Eye (tissue), 1 donor: ENCODE measurements at places on chromosomes 6 and 20.

- DNase-seq = peak; percentile 25
Observed at GRCh38 chr6:110541701-110542309, 65.4 kb upstream of the SLC22A16 start.

GRCh38 chr6:99236010-99236409 lies 113.5 kb downstream of the FAXC start:
- no peak for DNase-seq

DNA sequence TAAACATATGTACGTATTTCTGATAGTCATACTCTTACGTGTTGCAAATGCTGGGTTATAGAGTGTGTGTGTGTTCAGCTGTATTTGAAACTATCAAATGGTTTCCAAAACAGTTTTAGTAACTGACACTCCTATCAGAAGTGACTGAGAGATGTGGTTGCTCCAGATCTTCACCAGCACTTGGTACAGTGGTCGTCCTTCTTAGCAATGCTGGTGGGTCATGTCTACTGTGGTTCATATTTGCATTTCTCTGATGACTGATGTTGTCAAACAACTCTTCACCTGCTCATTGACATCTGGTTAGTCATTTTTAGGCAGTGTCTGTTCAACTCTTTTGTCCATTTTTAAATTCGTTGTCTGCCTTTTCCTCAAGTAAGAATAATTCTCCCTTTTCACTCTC lies 259.3 kb downstream of the KIF16B start:
- no peak for DNase-seq

GRCh38 chr20:9329355-9330101 lies 184.9 kb upstream of the LAMP5 start:
- no peak for DNase-seq

DNA sequence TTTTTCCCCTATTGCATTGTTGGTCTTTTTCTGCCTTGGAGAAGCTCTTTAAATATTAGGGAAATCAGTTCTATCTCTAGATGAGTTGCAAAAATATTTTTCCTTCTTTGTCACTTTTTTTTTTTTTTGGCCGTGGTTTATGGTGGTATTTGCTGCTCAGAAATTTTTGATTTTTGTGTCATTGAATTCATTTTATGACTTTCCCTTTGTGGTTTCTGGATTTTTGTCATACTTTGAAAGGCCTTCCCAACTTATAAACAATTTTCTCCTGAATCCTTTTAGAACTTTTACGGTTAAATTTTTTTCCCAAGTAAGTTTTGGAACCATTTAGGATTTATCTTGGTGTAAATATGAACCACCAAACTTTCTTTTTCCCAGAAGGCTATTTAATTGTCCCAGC lies 145.6 kb downstream of the GJA10 start:
- DNase-seq = no peak

GRCh38 chr6:20137837-20138236 lies 74.4 kb downstream of the MBOAT1 start:
- no peak for DNase-seq

- no peak for DNase-seq
Observed at GRCh38 chr20:5606350-5606749, 143.9 kb upstream of the SHLD1 start.

DNA sequence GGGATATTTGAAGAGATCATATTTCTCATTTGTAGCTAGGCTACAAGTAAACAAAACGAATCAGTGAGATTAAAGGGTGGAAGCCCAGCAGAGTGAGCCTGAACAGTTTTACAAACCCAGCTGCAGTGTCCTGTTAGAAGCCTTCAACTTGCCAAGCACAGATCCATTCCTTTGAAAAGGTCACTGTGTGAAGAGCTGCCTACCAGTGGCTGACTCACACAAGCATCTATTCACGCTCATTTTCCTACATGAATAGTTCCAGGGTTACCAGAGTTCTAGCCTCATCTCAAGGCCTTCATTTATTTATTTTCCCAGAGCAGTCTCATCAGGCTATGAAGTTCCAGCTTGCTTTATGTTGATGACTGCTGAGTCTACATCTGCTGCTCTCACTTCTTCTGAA lies 25.7 kb upstream of the MLIP start:
- DNase-seq = no peak

DNA sequence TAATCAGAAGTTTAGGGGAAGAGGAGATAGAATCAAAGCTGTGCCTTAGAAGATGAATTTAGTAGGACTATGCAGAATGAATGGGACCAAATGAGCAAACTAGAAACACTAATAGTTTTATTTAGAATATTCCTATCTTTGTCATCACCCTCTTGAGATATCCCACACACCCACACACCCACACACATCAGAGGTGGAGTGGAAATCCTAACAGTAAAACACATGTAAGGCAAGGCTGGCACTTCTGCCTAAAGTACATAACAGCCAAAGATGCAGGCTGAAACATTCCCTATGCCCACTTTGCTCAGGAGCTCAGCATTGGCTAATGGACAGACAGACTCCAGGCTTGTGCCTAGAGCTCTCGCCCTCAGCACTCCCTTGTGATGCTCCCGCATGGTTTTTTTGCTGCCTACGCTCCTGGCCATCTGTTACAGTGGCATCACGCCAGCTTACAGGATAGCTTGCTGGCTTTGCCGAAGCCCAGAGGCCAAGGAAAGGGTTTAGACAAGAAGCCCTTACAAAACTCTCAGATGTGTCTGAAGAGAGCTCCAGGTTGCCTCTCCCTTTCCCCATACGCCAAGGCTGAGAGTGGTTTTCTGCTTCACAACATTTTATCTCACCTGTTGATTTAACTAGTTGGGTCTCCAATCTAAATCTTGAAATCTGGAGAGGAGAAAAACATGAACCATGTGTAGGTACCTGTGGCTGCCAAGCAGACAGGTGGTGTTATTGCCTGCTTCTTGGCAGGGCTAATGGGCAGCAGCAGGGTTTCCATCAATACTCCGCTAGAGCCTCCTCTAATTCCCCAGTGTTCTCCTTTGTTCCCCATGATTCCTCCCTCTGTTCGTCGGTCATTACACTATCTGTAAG lies 282.6 kb upstream of the ID4 start:
- no peak for DNase-seq

DNA sequence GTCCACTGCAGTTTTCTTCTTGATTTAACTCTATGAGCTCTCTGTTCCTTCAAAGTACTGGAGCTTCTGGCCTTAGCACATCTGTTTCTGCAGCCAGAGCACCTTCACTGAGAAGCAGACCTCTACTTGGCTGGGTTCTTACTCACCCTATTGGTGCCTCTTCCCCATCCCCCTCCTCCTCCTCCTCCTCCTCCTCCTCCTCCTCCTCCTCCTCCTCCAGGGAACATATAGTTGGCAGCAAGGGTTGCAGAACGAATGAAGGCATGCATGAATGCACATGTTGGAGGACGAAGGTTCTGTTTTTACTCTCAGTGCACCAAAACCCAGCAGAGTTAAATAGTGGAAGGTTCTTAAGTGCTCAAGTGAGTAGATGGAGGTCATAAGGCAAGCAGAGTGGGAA lies 141.0 kb upstream of the ESR1 start:
- no peak for DNase-seq

DNA sequence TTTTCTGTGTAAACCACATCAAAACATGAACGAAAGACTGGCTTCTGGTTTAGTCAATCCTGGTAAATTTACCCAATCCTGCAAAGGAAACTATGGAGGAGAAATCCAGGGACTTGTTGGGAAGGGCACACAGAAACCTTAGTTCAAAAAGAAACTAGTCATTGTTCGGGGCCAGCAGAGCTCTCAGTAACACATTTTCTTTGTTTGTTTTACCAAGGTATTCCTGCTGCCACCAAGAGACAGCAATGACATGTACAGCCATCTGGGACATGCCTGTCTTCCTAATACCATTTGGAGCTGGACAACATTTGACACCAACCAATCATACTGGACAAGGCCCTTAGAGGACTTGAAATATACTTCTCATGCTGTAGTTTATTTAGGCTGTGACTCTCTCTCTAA lies 8.3 kb downstream of the OARD1 start:
- DNase-seq = no peak

GRCh38 chr6:139883776-139884175 lies 509.3 kb upstream of the CITED2 start:
- DNase-seq = no peak

DNA sequence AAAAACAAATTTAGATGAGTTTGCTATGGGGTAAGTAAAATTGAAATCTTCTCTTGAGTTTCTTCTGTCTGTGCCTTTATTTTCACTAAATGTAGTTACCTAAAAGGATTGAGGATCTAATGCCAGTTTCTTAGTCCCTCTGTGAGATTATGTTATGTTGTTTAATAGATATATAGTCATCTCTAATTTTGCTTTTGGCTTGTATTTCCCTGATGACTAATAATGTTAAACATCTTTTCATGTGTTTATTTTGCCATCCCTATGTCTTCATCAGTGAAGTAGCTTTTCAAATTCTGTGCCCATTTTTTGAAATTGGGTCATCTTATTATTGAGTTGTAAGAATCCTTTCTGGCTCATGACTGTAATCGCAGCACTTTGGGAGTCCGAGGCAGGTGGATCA lies 13.7 kb downstream of the QRSL1 start:
- DNase-seq = no peak

- DNase-seq = no peak
Observed at GRCh38 chr20:6819599-6819998, 52.1 kb downstream of the BMP2 start.

- DNase-seq = no peak
Observed at GRCh38 chr6:31149827-31150447, 7.7 kb downstream of the CCHCR1 start.

GRCh38 chr20:19603376-19603750 lies 154.7 kb upstream of the RIN2 start:
- no peak for DNase-seq

GRCh38 chr20:38286586-38287531 lies 17.1 kb upstream of the BPI start:
- DNase-seq = peak; percentile 52

DNA sequence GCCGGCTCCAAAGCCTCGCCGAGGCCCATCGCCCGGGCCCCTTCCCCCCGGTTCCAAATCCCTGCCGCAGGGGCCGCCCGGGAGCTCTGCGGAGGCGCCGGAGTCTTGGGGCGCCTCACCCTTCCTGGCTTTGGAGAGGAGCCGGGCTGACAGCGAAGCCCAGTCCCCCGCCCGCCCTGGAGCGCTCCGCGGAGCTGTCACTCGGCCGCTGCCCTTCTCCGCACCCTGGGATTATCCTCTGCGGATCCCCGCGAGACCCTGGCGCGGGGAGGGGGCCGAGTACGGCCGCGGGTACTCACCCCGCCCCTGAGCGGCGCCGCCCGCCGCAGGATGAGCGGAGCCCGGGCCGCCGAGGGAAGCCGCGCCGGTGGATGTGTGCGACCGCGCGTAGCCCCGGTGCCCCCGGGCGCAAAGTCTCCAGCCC lies 343 bp downstream of the SNAP91 start:
- DNase-seq = peak; percentile 84

DNA sequence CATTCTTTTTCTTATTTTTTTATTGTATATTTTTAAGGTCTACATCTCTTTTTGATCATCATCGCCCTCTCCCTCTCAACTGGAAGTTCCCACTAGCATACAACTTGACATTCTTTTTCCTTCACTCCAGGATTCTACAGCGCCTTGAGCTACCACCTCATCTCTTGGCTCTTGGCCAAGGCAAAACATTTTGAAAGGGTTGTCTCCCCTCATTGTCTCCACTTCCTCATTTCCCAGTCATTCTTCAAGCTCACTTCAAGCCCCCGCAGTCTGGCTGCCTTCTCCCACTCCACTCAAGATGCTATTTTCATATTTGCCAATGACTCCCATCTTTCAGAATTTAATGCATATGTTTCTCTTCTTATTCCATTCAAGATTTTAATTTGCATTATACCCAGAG lies 63.0 kb downstream of the OPN5 start:
- no peak for DNase-seq

- no peak for DNase-seq
Observed at GRCh38 chr20:56361900-56362299, 3.1 kb downstream of the FAM210B start.

- DNase-seq = peak; percentile 89
Observed at GRCh38 chr6:87066449-87067333, 28.2 kb downstream of the CGA start.

DNA sequence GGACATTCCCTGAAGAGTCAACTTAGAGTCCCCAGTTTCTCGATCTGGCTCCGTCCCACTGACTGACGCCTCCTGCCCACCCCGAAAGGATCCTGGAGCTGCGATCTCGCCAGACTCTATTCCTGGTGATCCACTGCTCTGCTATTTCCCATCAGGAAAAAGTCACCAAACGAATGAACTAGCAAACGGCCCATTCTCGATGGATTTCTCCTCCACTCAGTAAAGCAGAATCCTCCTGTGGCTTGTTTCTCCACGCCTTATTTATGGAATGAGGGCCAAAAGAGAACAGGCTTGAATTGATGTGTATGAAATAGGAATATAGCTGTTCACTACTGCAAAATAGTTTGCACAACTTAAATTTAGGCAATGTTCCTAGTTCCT lies 5.4 kb downstream of the NKX2-4 start:
- DNase-seq = peak; percentile 77

GRCh38 chr6:112946051-112946450 lies 598.9 kb downstream of the RFPL4B start:
- DNase-seq = no peak

- no peak for DNase-seq
Observed at GRCh38 chr6:328136-328670, 35.9 kb downstream of the DUSP22 start.

DNA sequence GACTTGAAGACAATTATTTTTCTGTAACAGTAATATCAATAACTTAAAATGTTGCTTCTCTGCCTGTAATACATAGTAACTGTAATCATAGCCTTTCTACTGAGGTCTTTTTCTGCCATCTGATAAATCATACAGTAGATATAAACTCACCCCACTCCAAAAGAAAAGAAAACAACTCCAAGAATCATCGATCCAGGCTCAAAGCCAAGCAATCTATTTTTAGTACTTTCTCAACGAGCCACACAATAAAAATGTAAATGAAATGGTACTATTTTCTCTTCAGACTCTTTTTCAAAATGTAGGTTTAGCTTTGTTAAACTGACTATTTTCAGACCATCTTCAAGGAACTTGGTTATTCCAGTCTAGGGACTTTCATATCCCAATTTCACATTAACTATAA lies 493.3 kb downstream of the ADGRB3 start:
- no peak for DNase-seq

GRCh38 chr6:142117366-142117765 lies 15.4 kb upstream of the GJE1 start:
- no peak for DNase-seq

GRCh38 chr6:100475554-100476320 lies 11.0 kb upstream of the SIM1 start:
- DNase-seq = no peak

DNA sequence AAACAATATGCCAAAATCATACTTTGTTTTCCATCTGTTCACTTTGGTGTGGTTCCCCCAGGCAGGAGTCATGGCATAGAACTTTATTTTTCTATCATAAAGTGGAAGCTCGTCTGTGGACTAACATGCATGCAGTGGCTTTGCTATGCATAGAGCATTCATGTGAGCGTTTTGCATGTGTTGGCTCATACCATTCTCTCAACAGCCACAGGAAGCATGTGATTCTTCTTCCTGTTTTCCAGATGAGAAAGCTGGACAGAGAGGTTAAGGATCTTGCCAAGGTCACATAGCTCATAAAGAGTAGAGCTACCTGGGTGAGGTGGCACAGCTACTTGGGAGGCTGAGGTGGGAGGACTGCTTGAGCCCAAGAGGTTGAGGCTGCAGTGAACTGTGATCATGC lies 123.4 kb upstream of the HDGFL1 start:
- DNase-seq = no peak

- no peak for DNase-seq
Observed at GRCh38 chr6:132569170-132569569, 952 bp upstream of the TAAR6 start.
